ENCODE measurements at places on chromosomes 11 and 22.

- DNase-seq, result no peak
Observed at GRCh38 chr11:118306556-118306955, 2.0 kb downstream of the CD3E start.

- DNase-seq, result no peak
Observed at GRCh38 chr11:134098566-134099184, 29.8 kb downstream of the JAM3 start.

DNA sequence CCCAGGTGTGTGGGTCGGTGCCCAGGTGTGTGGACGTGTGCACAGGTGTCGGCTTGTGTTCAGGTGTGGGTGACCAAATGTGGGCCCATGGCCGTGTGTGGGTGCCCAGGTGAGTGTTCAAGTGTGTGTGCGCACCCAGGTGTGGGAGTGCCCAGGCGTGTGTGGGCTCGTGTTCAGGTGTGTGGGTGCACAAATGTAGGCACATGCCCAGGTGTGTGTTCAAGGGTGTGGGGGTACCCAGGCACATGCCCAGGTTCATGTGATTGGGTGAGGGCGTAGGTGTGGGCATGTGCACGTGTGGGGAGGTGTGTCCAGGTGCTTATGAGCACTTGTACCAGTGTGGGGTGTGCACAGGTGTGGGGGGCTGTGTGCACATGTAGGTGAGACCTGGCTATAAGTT is 42.8 kb downstream of the MOB2 start:
- no peak for DNase-seq

- no peak for DNase-seq
Observed at GRCh38 chr11:17933708-17934107, 79.1 kb downstream of the SERGEF start.

- no peak for DNase-seq
Observed at GRCh38 chr22:47012589-47013370, 250.3 kb downstream of the TBC1D22A start.

GRCh38 chr11:31236143-31236542 is 133.4 kb downstream of the DCDC1 start:
- no peak for DNase-seq

DNA sequence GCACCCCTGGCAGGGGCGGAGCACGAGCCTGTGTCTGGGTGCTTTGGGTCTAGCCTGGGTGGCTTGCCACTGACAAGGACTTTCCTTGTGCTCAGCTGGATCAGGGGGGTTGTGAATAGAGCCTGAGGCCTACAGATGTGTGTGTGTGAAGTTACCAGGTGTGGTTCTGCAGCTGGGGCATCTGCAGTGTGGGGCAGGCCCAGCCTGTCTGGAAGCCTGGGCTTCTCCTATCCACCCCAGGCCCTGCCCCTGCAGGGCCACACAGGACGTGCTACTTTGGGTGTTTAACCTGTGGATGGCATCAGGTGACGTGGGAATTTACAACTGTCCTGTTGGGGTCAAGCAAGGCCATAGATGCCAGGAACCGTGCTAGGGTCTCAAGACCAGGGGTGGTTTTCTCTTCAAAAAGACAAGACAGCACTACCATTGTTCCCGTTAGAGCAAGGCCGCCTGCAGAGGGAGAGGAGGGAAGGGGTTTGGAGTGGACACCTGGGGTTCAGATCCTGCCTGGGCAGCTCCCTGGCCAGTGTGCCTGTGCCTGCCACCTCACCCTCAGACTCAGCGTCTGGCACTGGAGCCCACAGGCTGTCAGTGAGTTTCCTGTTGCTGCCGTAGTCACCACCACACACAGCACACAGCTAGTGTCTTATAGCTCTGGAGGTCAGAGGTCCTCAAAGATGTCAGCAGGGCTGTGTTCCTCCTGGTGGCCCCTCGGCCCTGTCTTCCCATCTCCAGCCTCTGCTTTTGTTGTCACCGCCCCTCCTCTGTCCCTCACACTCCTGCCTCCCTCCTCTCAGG is 31.6 kb downstream of the CTTN start:
- no peak for DNase-seq

- no peak for DNase-seq
Observed at GRCh38 chr11:95451682-95452081, 220.7 kb upstream of the SESN3 start.

DNA sequence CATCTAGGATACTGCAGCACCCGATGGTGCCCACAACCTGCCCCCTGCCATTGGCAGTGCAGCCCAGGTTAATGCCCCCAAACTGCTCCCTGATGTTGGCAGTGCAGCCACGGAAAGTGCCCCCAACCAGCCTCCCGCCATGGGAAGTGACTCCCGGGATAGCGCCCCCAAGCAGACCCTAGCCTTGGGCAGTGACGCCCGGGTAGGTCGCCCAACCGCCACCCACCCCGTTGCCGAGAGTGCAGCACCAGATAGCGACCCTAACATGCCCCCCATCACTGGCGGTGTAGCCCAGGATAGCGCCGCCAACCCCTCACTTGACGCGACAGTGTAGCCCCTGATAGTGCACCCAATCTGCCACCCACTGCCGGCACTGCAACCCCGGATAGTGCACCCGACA is 38.5 kb downstream of the C22orf42 start:
- DNase-seq, result no peak

GRCh38 chr11:59102259-59102765 is 4.7 kb upstream of the FAM111B start:
- no peak for DNase-seq
